ENCODE measurements at places on chromosomes 16 and 17.
A peak's percentile ranks its signal among the peaks of the same experiment; 100 is the strongest.

DNA sequence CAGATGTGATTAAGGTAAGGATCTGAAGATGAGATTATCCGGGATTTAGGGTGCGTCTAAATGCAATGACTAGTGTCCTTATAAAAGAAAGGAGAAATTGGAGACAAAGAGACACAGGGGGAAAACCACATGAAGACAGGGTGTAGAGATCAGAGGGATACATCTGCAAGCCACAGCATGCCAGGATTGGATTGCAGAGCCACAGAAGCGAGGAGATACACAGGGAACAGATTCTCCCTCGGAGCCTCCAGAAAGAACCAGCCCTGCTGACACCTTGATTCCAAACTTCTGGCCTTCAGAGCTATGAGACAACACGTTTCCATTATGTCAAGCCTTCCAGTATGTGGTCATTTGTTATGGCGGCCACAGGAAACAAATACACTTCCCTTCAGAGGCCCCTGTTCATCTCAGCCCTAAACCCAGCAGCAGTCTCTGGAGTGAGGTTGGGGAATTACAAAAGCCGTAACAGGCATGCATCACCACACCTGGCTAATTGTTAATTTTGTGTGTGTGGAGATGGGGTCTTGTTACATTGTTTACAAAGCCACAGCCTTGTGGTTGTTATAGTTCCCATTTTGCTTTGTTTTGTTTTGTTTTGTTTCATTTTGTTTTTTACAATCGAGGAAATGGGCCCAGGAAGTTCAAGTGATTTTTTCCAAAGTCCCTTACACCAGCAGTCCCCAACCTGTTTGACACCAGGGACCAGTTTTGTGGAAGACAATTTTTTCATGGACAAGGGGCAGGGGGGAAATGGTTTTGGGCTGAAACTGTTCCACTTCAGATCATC lies 51.6 kb upstream of the LYRM9 start:
- no peak for DNase-seq

DNA sequence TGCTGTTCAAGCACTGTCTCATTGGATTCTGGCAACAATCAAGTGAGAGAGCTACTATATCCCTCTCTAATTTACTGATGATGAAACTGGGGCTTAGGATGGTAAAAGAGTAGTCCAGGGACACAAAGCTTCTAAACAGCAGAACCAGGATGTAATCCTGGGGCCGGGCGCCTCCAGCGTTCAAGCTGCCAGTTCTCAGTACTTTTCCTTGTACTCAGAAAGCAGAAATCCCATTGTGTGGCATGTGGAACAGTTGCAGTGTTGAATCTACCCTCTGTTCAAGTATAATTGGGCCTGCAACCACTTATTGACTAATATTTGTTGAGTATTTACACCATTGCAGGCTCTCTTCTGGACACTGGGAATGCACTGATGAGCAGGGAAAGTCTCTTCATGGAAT lies 14.5 kb upstream of the CDH13 start:
- no peak for DNase-seq

GRCh38 chr16:66270333-66270927 lies 96.1 kb upstream of the CDH5 start:
- peak; percentile 94 for DNase-seq

GRCh38 chr17:68505951-68506350 lies 6.3 kb upstream of the PRKAR1A start:
- DNase-seq: no peak

DNA sequence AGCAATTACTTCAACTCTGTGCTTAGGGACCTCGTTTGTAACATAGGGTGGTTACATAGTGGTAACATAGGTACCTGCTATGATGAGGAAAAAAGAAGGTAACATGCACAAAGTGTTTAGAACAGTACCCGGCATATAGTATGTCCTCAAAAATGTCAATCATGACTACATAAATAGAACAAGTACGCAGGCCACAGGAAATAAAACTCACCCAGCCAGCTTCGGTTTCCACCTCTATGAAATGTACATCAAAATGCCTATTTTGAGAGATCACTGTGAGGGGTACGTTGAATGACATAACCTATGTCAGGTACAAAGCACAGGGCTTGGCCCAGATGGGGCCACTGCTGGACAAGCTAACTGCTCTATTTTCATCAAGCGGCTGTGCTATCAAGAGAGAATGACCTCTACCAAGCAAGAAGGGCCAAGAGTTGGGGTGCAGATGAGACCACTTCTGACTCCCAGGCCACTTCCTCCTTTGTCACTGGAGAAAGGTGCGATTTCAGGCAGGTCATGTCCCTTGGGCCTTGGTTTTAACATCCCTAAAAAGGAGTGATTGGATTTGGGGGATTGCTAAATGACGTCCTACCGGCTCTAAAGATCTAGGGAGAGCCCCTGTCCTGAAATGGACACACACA lies 45.4 kb downstream of the WSB1 start:
- DNase-seq: no peak

GRCh38 chr17:33528846-33529245 lies 235.8 kb upstream of the ASIC2 start:
- DNase-seq: no peak

- DNase-seq: no peak
Measured at GRCh38 chr16:86910161-86910769, 331.9 kb downstream of the FOXL1 start.

DNA sequence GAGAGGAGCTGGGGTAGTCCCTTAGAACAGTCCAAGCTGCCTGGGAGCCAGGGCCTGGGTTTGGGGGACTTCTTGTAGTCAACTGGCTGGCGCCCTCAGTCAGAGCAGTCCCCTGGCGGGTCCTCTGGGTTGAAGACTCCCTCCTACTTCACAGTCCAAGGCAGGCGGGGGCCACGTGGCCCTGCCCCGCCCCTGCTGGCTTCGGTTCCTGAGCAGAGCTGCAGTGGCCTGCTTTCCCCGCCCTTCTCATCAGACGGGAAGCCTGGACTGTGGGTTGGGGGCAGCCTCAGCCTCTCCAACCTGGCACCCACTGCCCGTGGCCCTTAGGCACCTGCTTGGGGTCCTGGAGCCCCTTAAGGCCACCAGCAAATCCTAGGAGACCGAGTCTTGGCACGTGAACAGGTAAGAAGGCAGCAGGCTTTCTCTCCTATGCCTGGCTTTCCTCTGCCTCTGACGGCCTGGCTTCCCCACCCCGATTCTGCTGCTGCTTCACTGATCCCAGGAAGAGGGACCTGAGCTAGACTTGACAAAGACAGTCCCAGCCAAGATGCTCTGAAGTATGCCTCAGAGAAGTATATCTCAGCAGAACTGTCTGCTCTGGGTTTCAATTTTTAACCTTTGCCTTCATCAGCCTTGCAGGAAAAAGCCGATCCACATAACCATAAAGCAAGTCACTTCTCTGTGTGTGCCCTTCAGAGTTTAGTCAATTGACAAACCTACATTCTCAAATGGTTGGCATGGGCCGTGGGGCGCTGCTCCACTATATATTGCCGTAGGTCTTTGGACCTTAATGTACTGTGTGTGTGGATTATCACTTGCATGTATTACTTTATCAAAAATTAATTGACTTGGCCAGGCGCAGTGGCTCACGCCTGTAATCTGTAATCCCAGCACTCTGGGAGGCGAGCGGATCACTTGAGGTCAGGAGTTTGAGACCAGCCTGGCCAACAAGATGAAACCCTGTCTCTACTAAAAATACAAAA lies 56.3 kb downstream of the SF3B3 start:
- DNase-seq: no peak

DNA sequence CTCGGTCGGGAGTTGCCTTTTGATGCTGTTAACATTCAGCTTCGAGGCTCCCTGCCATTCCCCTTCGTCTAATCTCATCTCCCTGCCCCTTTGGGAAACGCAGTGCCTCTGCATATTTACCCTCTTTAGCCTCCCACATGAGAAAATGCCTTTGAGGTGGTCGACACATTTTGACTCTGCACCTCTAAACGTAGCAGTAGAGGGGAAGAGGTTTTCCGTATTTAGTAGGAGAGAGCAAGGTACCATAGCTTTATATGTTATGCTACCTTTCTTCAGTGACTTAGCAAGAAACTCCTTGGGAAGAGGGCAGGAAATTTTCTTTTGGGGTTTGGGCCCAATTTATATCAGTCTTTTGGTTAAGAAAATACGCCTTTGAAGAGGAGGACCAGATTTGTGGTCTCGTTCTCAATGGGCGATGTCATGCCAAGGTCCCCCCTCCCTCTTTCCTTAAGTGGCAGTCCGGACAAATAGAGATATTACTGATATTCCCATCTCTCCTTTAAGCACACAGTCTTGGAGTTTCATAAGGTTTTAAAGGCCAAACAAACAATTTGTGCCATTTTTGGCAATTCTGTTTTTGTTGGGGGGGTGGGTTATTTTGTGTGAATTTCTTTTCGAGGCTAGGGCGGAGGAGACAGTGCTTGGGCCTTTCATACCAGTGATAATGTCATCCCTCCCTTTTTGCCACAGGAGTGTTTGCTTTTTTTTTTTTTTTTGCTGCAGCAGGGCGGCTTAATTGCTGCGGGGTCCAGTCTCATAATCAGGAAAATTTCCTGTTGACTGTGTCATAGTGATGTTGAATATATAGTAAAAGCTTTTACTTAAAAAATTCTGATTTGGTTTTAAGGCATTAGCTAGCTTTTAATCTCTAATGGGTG lies 1.5 kb downstream of the PAFAH1B1 start:
- DNase-seq: no peak

DNA sequence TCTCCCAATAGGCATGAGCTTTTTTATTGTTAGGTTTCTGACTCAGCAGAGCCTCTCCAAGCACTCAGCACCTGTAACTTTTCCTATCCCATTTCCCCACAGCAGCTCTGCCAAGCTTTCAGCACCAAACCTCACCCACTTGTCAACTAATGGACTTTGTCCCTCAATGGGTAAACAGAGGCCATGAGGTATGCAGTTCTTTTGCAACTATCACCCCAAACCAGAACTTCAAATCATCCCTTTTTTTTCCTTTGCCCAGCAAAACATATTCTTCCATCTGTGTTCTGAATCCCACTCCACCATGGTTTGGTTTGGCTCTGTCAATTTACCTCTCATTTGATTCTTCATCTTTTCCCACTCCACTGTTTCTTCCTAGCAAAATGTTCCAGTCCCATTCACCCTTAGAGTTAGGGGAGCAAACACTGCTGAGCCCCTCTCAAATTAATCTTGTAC lies 58.1 kb downstream of the TOX3 start:
- DNase-seq: no peak

DNA sequence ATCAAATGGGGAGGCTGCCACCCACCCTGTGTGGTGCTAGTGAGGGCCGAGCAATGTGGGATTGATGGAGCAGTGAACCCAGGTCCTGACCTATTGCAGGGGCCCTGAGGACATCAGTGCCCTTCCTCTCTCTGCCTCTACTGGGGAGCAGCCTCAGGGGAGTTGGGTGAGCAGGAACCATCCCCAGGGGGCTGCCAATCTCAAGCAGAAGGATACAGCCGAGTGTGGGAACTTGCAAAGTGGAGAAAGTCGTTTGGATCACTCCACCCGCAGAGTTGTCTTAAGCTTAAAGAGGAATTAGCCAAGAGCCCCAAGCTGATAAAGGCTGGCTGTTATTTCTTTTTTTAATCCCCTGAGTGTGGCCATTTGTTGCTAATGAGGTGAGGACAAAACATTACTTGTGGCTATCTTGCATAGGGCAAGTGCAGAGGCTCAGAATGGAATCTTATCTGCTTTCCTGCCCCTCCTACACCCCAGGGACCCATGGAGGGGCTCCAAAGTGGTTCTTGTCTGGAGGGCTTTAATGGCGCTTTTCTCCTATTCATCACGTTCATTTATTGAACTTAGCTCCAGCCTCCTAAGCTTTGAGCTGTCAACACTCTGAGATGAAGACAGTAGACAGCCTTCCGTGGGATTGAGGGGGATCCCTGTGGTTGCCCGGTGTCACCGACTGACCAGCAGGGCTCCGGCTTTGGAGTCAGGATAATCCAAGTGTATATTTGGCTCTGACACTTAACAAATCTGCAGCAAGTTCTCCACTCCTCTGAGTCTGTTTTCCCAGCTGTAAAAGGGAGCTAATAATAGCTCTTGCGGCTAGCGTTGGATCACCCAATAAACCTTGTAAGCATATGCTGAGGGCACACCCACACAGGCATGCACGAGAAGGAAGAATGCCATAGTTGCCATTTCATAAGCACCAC lies 45.1 kb downstream of the MYH11 start:
- DNase-seq: no peak

DNA sequence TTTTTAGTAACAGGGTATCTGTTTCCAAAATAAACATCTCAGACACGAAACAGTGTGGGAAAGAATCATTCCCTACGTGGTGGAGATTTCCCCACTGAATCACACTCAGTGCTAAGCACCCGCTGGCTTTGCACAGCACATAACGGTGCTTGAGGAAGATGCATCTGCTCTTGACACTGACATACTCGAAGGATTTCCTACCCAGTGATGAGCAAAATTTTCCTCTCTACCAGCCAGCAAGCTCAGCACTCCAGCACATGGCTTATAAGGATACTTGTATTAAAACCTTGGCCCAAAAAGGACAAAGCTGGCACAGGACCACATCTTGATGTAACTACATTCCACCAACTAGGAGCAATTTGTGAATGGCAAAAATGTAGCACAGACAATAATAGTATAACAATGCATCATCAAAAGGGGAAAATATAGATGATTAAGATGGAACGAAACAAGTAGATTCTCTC lies 59.0 kb downstream of the ANKFY1 start:
- DNase-seq: no peak

- no peak for DNase-seq
Measured at GRCh38 chr16:55045756-55046460, 115.2 kb downstream of the IRX5 start.

GRCh38 chr16:81709016-81709900 lies 69.8 kb upstream of the PLCG2 start:
- no peak for DNase-seq

- no peak for DNase-seq
Measured at GRCh38 chr17:67879662-67880061, 54.4 kb downstream of the BPTF start.

GRCh38 chr17:2043785-2044184 lies 2.0 kb downstream of the OVCA2 start:
- DNase-seq: no peak

- no peak for DNase-seq
Measured at GRCh38 chr17:48526608-48527546, 3.9 kb downstream of the HOXB1 start.

GRCh38 chr17:76736349-76737081 lies 616 bp downstream of the SRSF2 start:
- peak; percentile 60 for DNase-seq

- peak; percentile 78 for DNase-seq
Measured at GRCh38 chr17:4365628-4366326, 698 bp downstream of the UBE2G1 start.

- no peak for DNase-seq
Measured at GRCh38 chr17:8375738-8376259, 705 bp downstream of the KRABD2 start.

- DNase-seq: no peak
Measured at GRCh38 chr17:57586196-57586740, 158.8 kb downstream of the CCDC182 start.

- no peak for DNase-seq
Measured at GRCh38 chr17:40251576-40251975, 32.5 kb downstream of the WIPF2 start.

- DNase-seq: no peak
Measured at GRCh38 chr16:48619979-48620378, 10.0 kb upstream of the N4BP1 start.

DNA sequence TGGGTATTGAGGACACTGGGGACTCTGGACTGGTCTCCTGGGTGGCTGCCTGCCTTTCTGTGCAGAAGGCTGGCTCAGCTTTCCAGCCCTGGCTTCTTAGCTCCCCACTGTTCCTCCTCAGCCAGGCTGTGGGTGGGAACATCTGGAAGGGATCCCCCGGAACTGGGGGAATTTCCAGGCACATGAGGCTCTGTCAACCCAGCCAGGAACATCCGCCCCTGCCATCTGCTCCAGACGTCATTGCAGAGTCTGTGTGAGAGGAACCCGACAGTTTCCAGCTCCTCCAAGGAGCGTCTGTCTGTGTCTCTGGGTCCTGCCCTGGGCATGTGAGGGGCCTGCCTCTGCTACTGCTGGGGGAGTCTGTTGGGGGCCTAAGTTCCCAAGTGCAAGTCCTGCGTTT lies 36.2 kb upstream of the CRHR1 start:
- DNase-seq: no peak

All from H1 (cell line).